ENCODE measurements at places on chromosomes 4 and X. TPM values are rescaled to one million over a fixed set of nuclear protein-coding genes. Genes with fewer than 3 reads are reported as not detected.

Gene CD38
- total RNA-seq, result not detected

Gene TLR6
- 3.1 TPM for total RNA-seq

Gene MAOA
- 26.0 TPM for total RNA-seq

Gene HAUS7
- total RNA-seq, result 26.0 TPM

Gene CENPVL1
- total RNA-seq, result under 0.01 TPM

All from subcutaneous preadipocyte (primary cell).